Activated CD4-positive, alpha-beta T cell treated with anti-CD3 and anti-CD28 coated beads for 48 hours (primary cell): ENCODE measurements at places on chromosomes 1 and 21.

- peak; percentile 38 for DNase-seq
These were observed 27.3 kb downstream of the GPR157 start for GRCh38 chr1:9101510-9102146.

DNA sequence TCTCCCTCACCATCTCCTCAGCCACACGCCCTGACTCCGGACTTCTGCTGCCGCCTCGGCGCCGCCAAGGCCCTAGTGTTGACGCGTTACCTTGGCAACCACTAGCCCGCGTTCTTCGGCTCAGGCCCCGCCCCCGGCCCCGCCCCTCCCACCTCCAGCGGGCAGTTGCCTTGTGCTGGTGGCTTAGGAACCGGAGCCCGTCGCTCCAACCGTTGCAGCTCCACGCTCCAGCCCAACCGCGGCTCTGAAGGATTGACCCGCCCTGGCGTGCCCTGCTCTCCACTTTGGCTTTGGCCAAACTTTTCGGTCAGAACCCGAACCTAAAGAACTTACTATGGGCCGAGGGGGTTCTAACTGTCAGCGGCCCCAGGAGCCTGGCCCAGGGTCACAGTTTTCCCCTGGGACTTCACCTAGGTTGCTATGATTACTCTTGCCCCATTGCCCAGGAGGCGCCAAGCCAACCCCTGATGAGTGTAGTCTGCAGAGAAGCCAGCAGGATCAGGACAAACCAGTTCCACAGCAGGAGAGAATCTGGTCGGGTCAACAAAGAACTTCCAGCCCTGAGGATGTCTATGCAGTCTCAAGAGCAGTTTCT is at the start of gene CFAP45:
Gene CFAP45, minus strand, starts transcription at position 80 of the 595 bp plus-strand sequence. Its CDS starts 67 bp downstream, at position 13.
- peak; percentile 25 for DNase-seq

- no peak for DNase-seq
These were observed at the start of gene EDARADD for GRCh38 chr1:236393681-236394481. Gene EDARADD, plus strand, starts transcription at chr1:236394286. Its CDS starts 159 bp downstream, at chr1:236394445.

DNA sequence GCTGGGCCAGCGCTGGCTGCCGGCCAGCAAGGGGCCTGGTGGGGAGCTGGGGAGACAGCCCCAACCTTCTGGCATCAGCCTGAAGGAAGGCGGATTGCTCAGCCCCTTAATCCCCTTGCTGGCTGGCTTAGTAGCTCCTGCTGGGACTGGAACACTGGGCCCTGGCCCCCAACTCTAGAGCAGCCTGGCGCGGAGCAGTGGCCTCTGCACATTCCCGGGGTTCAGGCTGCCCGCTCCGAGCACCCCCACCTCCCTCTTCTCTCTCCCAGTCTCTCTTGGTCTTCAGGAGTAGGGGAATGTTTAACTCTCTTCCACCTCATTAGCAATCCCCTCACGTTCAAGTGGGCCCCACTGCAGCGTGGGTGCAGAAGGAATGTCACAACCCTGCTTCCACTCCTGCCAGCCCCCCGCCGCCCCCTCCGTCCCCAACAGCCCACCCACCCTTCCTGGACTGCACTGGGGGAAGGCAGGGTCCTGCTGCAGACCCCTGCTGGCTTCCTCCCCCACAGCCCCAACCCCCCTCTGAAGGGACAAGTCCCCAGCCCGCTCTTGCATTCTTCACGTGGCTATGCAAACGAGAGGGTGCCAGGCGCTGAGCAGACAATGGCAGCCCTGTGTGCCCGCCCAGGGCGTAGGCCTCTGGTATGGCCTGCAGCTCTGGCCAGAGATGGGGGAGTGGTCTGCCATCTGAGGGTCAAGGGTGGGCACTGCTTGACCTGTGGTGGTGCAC is 980 bp upstream of the CLDN19 start:
- DNase-seq, result no peak

DNA sequence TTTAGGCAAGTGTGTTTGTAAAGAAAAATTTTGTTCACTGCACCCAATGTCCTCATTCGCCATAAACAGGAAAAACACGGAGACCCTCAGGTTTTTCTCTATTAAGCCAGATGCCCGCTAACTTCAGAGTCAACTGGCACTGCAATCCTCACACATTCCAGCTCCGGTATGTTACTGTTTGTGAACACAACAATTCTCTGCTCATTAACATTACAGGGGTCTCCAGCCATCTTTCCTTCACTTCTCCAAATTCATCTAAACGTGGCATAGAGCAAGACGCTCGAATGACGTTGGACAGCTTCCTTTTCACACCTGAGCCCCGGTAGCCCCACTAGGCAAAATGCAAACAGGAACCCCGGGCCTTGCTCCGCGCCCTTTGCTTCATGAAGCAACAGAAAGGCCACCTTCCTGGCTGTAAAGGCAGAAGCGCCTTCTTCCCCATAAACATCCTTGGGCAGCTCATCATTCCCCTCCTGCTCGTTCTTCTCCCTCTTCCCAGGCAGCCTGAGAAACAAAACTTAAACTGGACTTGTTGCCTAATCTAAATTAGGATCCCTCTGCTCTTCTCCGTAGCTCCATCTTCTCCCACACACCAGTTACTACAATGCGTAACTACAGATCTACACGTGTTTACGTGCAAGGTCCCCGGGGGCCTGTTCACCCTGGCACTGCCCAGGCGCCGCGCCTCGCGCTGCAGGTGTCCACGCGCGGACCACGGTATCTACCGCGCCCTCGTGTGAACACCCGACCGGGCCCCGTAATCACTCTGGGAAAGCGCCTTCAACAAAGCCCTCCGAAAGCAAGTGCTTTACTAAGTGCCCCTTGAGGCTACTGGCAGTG is 1.2 kb downstream of the LBR start:
- DNase-seq, result peak; percentile 49

DNA sequence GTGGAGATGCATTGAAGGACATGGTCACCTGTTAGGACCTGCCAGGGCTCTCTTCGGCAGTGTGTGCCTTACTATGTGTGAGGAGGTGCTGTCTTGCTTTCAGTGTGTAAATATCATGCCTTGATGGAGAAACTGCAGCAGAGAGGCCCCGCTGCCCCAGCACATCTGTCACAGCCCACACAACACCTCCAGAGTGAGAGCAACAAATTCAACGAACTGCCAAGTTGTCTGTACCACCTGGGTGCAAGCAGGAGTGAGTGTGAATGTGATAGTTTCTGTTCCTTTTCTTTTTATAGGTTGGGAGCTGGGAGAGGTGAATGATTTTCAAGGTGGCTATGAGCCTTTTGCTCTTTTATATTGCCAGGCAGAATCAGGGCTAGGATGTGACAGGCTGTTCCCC is 114.6 kb upstream of the KIAA0040 start:
- no peak for DNase-seq

- DNase-seq, result peak; percentile 17
These were observed 17.6 kb upstream of the CLIC4 start for GRCh38 chr1:24727501-24728216.

DNA sequence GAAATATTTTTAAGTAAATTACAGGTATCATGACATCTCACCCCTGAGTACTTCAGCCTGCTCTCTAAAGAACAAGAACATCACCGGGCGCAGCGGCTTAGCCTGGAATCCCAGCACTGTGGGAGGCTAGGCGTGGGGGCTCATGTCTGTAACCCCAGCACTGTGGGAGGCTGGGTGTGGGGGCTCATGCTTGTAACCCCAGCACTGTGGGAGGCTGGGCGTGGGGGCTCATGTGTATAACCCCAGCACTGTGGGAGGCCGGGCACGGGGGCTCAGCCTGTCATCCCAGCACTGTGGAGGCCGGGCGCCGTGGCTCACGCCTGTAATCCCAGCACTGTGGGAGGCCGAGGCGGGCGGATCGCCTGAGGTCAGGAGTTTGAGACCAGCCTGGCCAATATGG is 7.7 kb upstream of the CDK11B start:
- DNase-seq, result no peak

- DNase-seq, result peak; percentile 13
These were observed 145.3 kb downstream of the PSMG1 start for GRCh38 chr21:39037807-39038405.

- no peak for DNase-seq
These were observed 47.1 kb upstream of the ZYG11A start for GRCh38 chr1:52795464-52795863.

DNA sequence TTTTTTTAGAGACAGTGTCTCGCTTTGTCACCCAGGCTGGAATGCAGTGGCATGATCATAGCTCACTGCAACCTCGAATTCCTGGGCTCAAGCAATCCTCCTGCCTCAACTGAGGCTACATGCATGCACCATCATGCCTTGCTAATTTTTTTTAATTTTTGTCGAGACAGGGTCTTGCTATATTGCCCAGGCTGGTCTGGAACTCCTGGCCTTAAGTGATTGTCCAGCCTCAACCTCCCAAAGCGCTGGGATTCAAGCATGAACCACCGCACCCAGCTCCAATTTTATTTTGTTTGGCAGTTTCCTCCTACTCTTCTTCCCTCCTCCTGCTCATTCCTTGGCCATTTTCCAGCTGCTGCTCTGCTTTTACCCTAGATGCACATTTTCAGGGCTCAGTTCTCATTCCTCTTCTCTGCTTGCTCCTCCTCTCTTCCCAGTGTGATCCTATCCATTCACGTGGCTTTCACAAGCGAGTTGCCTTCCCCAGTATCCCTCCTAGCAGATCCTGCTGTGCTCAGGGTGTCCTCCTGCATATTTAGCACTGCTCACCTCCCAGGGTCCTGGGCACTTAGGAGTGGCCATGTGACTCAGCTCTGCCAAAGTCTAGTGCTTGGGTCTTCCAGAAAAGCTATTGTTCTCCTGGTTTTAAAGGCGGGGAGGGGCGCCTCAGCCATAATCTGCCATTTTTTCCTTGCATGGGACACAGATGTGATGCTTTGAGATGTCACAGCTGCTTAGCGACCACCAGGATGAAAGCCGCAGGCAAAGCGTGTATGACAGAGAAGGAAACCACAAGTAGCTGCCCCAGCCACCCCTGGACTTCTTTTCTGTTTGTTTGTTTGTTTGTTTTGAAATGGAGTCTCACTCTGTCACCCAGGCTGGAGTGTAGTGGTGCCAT is 33.7 kb downstream of the PSEN2 start:
- no peak for DNase-seq

DNA sequence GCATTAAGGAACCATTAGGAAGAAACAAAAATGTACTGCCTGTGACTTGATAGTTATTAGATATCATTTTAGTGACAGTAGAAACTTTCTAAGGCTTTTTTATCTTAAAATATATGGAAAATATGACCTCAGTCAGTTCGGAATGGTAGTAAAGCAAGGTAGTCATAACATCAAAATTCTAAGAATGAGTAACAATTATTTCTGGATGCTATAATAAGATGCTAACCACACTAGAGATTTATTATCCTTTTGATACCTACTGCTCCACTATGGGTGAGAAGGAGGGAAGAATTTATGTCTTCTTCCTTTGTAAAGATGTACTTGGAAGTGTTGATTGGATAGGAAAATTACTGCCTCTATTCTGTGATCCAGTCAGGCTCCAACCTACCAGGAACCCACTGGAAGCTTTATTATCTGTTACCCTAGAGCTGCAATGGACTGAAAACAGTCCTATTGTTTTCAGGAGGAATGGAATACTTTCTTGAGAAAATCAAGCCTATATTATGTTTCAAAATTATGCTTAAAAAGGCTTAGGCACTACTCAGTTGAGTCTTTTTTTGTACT is 8.8 kb downstream of the FMN2 start:
- DNase-seq, result no peak

GRCh38 chr1:193068013-193068412 is 8.6 kb downstream of the RO60 start:
- no peak for DNase-seq

GRCh38 chr1:216640100-216640499 is 83.1 kb downstream of the ESRRG start:
- DNase-seq, result no peak

DNA sequence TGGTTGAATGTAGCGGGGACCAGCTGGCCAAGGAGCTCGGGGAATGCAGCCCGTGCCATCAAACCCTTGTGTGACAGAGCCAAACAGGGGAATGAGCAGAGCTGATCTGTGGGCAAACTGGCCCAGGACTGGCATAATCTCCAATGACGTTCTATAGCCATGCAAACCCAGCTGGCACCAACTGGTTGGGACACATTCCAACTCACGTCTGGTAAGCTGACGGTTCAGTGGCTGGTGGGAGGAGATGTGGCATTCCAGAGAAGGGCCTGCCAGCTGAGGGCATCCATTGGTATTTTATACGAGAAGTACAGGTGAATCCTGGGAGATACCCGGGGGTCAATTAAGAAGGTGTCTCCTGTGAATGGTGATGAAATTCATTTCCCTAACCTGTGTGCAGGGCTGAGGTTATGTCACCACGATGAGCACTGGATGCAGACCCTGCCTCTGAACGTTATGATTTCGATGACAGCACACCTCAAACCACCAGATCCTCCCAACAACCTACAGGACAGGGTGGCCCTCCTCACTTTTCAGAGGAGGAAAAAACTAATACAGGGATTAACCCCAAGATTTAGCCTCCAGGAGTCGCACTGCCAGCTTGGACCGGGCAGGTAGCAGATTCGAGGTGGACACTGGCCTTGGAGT is 39.0 kb upstream of the RUNX3 start:
- DNase-seq, result no peak

GRCh38 chr1:27569088-27569460 is 34.9 kb downstream of the AHDC1 start:
- no peak for DNase-seq

DNA sequence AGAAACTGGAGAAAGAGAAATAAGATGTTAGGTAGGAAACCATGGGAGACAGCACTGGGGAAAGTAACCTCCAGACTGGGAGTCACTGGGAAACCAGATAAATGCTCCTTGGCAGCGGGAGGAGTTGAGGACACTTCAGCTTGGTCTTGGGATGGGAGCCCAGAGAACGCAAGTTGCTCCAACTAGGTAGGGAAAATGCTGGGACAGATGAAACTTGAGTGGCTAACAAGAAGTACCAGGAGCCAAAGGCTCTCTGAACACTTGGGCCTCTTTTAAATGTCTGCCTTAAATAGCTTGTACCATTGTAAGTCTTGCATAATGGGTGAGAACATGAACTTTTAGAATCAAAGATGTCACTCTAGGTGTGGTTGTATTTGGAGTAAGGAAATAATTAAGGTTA is 3.0 kb downstream of the NMNAT1 start:
- no peak for DNase-seq

- DNase-seq, result no peak
These were observed 89.6 kb downstream of the RERE start for GRCh38 chr1:8727809-8728213.

GRCh38 chr1:7680207-7680954 is 90.7 kb upstream of the VAMP3 start:
- peak; percentile 53 for DNase-seq

DNA sequence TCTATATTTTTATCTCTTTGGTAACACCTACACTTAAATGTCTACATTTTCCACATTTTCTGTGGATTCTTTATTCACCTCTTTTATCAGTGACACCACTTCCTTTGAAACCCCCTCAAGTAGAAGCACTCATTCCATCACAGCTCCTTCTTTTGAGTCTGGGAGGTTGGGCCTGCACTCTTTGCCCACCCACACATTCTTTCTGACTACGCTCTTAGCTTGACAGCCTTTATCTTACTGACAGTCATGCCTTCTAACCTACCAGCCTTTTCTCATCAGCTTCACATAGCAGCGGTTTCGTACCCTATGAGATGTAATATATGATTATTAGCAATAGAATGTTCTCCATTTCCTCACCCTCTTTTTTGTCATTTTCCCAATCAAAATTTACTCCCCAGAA is 151.9 kb downstream of the TNFSF18 start:
- no peak for DNase-seq

- no peak for DNase-seq
These were observed 38.0 kb downstream of the CD58 start for GRCh38 chr1:116532671-116533428.

- DNase-seq, result peak; percentile 40
These were observed 11.8 kb upstream of the KIAA0040 start for GRCh38 chr1:175204330-175204729.

GRCh38 chr1:242008826-242009495 is 10.1 kb upstream of the MAP1LC3C start:
- DNase-seq, result no peak
